Testis (tissue), 5 donors: ENCODE measurements at places on chromosomes 7 and 10. TPM values are rescaled to one million over a fixed set of nuclear protein-coding genes. Genes with fewer than 3 reads are reported as not detected.

DNA sequence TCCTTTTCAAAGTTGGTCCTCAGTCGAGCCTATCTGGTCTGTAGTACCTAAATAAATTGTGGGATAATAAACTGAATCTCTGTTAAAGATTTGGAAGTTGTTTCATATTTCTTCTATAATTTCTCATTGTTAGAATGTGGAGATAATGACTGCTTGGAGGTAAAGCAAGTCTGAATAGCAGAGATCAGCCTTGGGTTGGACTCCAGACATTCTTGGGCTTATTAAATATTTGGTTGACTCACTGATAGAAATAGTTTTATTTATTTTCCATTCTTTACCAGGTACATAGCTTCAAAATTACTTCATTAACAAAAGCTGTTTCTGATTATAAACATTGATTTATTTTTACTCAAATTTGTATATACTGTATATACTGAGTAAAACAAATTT is 34.3 kb downstream of the TPST1 start:
- H3K36me3 ChIP-seq, result no peaks in the 10 kb centered on the region
- no peaks in the 10 kb centered on the region for H3K27me3 ChIP-seq
- no peak overlapping the region for H3K27ac ChIP-seq
- no peaks in the 10 kb centered on the region for H3K4me1 ChIP-seq

Gene ITGA8
- total RNA-seq, result 0.79 TPM

GRCh38 chr10:34049887-34050286 is 715.4 kb upstream of the NRP1 start:
- H3K4me3 ChIP-seq, result no peak overlapping the region
- no peak for DNase-seq
- no peak overlapping the region for H3K27ac ChIP-seq
- no peaks in the 10 kb centered on the region for H3K27me3 ChIP-seq
- H3K4me1 ChIP-seq, result no peaks in the 10 kb centered on the region

GRCh38 chr7:46776790-46777189 is 805.1 kb downstream of the TNS3 start:
- DNase-seq, result no peak
- no peak overlapping the region for H3K27ac ChIP-seq
- H3K4me1 ChIP-seq, result peaks cover 32% of the 10 kb centered on the region
- H3K27me3 ChIP-seq, result no peaks in the 10 kb centered on the region
- H3K36me3 ChIP-seq, result no peaks in the 10 kb centered on the region
- H3K4me3 ChIP-seq, result no peak overlapping the region

DNA sequence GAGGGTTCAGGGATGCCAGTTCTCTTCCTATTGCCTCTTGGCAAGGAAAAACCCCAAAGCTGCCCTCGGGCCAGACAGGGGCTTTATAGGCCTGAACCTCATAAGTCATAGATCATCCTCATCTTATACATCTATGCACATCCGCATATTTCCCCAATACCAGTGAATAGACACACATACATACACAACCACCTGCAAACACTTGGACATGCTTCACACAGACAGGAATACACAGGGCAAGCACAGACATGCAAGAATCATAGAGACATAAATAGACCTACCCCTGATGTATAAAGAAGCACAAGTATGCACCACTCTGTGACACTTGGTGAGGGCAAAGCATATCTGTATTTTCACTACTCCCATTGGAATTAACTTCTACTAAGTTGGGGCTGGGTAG is 30.7 kb downstream of the MBL2 start:
- no peak for DNase-seq
- no peak overlapping the region for H3K4me3 ChIP-seq
- no peaks in the 10 kb centered on the region for H3K4me1 ChIP-seq
- no peaks in the 10 kb centered on the region for H3K36me3 ChIP-seq

GRCh38 chr7:104943502-104944343 is 70.3 kb upstream of the KMT2E start:
- H3K27ac ChIP-seq, result peak overlapping the region; percentile 71
- peak; percentile 70 for DNase-seq
- H3K36me3 ChIP-seq, result no peaks in the 10 kb centered on the region

DNA sequence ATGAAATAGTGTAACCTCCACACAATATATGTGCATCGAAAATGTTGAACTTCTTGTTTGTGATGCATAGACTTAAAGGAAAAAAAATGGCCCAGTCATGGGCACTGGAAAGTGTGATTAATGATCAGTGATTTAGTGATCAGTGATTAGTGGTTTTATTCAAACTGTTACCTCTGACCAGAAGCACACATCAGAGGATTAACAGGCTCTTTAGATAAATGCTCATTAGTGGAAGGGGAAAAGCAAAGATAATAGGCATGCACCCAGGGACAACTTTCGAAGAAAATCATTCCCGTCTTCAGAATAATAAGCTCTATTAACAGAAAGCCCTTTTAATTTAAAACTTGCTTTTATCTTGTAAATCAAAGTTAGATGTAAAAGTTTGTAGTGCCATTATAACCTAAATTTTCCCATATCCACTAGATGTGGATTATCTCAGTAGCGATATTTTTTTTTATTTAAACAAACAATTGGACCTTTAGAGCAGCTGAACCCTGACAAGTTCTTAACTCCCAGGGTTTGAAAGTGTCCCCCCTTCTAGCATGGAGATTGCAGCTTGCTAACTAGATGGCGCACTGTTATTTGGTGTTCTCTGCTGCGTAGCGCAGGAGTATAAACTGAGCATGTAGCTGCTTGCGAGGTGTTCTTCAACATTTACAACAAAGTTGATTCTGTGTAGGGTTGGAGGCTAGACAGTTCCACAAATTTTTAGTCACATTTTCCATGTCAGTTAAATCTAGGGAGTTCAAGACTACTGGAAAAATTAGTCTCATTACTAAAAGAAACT is at the start of gene CREB5:
TSS of gene CREB5 (plus strand) at position 643 of the 787 bp plus-strand sequence. CDS start 397 bp downstream, outside the sequence.
- H3K36me3 ChIP-seq, result no peaks in the 10 kb centered on the region
- H3K27me3 ChIP-seq, result no peaks in the 10 kb centered on the region

GRCh38 chr10:63106111-63106755 is 26.9 kb upstream of the NRBF2 start:
- DNase-seq, result no peak
- no peaks in the 10 kb centered on the region for H3K4me1 ChIP-seq
- H3K27ac ChIP-seq, result no peak overlapping the region
- no peaks in the 10 kb centered on the region for H3K27me3 ChIP-seq

DNA sequence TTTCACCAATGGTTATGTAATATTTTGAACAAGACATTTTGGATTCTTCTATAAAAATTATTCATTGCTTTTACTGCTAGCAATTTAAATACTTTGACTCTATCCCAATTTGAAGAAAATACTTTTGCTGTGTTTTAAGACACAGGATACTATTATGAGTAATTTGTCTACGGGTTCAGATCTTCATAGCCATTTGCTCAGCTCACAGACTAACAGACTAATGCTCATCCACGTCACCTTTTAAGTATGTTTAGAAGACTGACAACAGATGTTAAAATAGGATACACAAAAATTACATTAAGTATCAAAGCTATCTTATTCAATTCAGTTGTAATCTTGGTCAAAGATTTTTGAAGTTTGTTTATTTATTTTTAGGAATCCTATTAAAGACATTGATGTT is 251.3 kb upstream of the CHRM2 start:
- H3K27ac ChIP-seq, result no peak overlapping the region
- H3K4me1 ChIP-seq, result no peaks in the 10 kb centered on the region
- H3K4me3 ChIP-seq, result no peak overlapping the region
- H3K36me3 ChIP-seq, result no peaks in the 10 kb centered on the region

DNA sequence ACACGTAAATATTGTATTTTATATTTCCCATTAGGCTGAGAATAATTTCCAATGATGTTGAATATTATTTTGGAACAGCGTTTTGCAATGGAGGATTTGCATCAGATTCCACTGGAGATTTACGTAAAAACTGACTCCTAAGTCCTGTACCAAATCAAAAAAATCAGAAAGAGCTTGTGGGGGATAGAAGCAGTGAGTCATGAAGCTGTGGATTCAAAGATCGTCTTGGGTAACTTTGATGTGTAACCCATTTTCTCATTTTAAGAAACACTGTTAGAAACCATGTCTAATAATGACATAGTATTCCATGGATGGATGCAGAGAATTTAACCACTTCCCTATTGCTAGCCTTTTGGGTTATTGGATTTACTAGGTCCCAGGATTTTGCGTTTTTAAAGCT is 158.6 kb downstream of the INHBA start:
- no peak for DNase-seq
- no peaks in the 10 kb centered on the region for H3K27me3 ChIP-seq
- no peaks in the 10 kb centered on the region for H3K4me1 ChIP-seq

- no peaks in the 10 kb centered on the region for H3K27me3 ChIP-seq
- peaks cover 8% of the 10 kb centered on the region for H3K4me1 ChIP-seq
- no peaks in the 10 kb centered on the region for H3K36me3 ChIP-seq
- no peak overlapping the region for H3K27ac ChIP-seq
- DNase-seq, result no peak
Measured at GRCh38 chr10:70380350-70381135, 1.9 kb downstream of the LRRC20 start.

DNA sequence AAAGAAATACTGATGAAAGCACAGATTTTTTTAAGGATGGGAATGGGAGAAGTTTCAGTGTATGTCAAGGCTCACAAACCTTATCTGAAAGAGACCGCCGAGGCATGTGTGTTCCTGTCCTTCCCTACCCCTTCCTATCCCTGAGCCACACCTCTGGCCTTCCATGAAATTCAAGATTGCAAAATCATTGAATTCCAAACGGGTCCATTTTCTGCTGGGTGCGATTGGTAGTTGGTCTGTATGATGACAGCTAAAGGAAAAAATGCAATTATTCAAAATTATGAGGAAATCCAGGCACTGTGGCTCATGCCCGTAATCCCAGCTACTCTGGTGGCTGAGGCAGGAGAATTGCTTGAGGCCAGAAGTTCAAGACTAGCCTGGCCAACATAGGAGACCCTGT is 170.1 kb downstream of the ARHGAP12 start:
- peak overlapping the region; percentile 87 for H3K27ac ChIP-seq
- no peaks in the 10 kb centered on the region for H3K27me3 ChIP-seq
- no peak for DNase-seq
- H3K4me3 ChIP-seq, result no peak overlapping the region
- H3K36me3 ChIP-seq, result no peaks in the 10 kb centered on the region

- H3K4me3 ChIP-seq, result peak overlapping the region; percentile 38
- H3K27ac ChIP-seq, result no peak overlapping the region
- peak; percentile 74 for DNase-seq
- no peaks in the 10 kb centered on the region for H3K36me3 ChIP-seq
- H3K4me1 ChIP-seq, result no peaks in the 10 kb centered on the region
- no peaks in the 10 kb centered on the region for H3K27me3 ChIP-seq
Measured at GRCh38 chr10:86535132-86535882, 13.7 kb upstream of the WAPL start.

DNA sequence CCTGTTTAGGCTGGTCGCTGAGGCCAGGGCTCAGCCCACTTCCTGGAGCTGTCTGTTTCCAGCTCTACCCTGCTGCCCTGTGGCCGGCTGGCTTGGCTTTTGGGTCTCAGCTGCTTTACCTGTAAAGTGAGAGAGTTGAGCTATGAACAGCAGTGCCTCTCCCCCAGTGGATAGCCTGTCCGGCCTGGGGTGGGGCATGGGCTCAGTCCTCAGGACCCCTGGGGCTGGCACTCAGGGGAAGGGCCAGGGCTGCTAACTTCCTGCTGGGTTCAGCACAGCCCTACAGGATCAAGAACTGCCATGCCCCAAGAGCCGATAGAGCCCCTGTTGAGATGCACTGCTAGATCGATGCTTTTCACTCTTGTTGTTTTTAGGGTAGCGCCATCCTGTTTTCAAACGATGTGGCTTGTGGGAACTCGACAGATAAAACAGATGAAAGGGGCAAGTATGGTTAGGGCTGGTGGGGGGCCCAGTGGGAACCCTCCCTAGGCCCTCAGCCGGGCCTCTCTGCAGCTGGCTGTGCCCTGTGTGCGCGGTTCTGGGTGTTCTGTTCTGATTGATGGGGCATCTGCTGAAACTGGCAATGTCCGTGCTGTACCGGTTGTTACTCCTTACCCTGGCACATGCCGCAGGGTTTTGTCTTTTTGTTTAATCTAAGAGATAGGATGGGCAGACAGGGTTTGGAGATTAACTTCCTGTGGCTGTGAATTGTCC is 10.0 kb upstream of the SFRP5 start:
- H3K27ac ChIP-seq, result no peak overlapping the region
- no peaks in the 10 kb centered on the region for H3K36me3 ChIP-seq
- no peak overlapping the region for H3K4me3 ChIP-seq
- DNase-seq, result no peak
- H3K27me3 ChIP-seq, result no peaks in the 10 kb centered on the region

Gene NRG3
- 2.7 TPM for total RNA-seq

GRCh38 chr10:50367732-50368131 is 116.4 kb upstream of the ASAH2 start:
- no peaks in the 10 kb centered on the region for H3K4me1 ChIP-seq
- H3K27me3 ChIP-seq, result no peaks in the 10 kb centered on the region
- no peak overlapping the region for H3K4me3 ChIP-seq
- no peak for DNase-seq

DNA sequence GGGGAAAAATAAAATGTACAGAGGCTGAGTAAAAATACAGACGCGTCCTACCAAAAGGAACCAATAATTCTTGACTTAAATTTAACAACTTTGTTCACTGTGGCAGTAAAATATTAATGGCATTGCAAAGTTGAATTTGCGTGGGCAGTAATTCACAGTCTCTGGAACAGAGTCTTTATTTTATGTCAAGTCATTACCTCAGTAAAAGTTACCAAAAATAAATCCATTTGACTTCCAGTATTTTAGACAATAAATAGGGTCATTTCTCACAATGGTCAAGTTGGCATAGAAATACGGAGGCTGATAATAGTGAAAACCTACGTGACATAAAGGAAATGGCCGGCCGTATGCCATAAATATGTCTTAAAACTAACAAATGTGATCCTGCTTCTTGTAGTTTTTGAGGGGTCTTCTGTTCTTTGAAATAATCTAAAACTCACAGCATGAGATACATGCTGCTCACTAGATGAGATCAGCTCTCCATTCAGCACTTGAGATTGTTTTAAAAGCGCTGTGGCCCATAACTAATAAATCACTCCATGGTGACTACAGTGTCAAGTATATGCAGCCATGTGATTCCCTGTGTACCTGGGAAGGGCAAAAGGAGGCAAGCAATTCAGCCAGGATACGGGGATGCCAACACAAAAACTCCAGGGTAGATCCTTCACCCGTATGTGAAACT is 75.3 kb downstream of the DOCK4 start:
- H3K27me3 ChIP-seq, result no peaks in the 10 kb centered on the region
- H3K4me1 ChIP-seq, result peaks cover 4% of the 10 kb centered on the region
- DNase-seq, result no peak
- H3K27ac ChIP-seq, result no peak overlapping the region
- no peaks in the 10 kb centered on the region for H3K36me3 ChIP-seq

Gene NPSR1
- not detected for total RNA-seq

GRCh38 chr10:61463035-61463909 is 10.1 kb upstream of the TMEM26 start:
- peaks cover 21% of the 10 kb centered on the region for H3K4me1 ChIP-seq
- H3K4me3 ChIP-seq, result no peak overlapping the region
- DNase-seq, result no peak

- H3K4me3 ChIP-seq, result no peak overlapping the region
- H3K27ac ChIP-seq, result no peak overlapping the region
- H3K4me1 ChIP-seq, result no peaks in the 10 kb centered on the region
- no peaks in the 10 kb centered on the region for H3K36me3 ChIP-seq
Measured at GRCh38 chr7:137032436-137032835, 164.0 kb downstream of the CHRM2 start.

Gene SLC29A3
- total RNA-seq, result 10.7 TPM

GRCh38 chr10:59258890-59259289 is 82.4 kb downstream of the PHYHIPL start:
- H3K4me1 ChIP-seq, result no peaks in the 10 kb centered on the region
- no peaks in the 10 kb centered on the region for H3K27me3 ChIP-seq
- no peak overlapping the region for H3K4me3 ChIP-seq
- H3K27ac ChIP-seq, result no peak overlapping the region
- no peak for DNase-seq
